ENCODE measurements at places on chromosomes 7 and 10.

DNA sequence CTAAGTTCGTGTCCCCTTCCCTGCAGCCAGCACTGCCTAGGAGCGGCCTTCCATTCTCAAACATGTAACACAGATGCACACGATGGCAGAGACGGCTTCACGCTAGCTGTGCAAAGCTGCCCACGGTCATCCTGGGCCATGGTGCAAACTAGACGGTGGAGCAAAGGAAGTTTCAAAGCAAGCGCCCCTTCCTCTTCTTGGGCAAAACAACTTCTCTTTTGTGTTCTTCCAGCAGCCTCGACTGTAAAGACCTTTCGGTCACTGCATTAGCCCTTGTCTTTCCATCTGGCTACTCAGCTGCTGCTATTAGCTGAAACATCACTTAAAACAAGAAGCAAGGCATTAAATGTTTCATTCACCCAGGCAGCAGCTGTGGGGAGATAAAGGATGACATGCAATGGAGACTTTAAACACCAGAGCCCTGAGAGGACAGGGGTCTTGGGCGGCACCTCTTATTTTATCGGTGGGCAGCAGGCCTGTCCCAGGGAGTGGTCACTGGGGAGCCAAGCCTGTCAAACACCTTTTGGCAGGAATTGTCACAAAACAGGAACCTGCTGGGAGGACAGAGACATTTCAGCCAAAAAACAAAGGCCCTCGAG, 214.8 kb downstream of the KLF6 start:
- no peak for DNase-seq

- no peak for DNase-seq
Observed at GRCh38 chr7:21867226-21867625, 78.5 kb downstream of the CDCA7L start.

- DNase-seq: no peak
Observed at GRCh38 chr10:74748468-74749031, 77.8 kb upstream of the KAT6B start.

DNA sequence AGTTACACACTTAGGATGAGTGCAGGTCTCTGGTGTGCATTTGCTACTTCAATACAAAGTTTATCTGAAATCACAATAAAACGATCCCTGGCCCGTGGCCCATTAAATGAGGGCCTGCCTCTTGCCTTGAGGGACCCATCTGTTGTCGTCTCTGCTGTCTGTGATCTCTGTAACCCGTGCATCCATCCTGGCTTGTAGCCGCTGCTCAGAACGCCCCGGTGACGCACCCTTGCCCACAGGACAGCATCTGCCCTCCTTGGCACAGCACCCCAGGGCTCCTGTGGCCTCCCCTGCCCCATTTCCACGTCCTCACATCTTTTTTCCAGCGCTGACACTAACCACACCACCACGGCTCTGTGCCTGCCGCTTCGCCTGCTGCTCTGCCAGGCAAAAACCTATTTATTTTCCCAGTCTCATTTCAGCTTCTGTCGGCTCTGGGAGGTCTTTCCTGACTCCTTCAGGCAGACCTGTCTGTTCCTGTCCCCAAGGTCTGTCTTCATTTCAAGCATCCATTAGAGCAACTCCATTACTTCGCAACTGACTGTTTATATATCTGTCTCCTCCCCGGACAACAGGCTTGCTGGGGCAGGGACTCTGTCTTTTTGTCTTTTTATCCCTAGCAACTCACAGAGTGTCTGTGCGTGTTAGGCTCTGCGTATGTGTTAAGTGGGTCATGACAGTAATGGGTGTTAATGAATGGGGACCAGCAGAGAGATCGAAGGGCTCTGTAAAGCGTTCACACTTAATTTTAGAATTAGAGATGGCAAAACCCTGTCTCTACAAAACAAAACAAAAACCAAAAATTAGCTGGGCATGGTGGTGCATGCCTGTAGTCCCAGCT, 16.4 kb downstream of the CARD11 start:
- no peak for DNase-seq

Data from lung microvascular endothelial cell (primary cell).